Karpas-422 (cell line): ENCODE measurements at places on chromosomes 6 and 20.
A peak's percentile ranks its signal among the peaks of the same experiment; 100 is the strongest.

DNA sequence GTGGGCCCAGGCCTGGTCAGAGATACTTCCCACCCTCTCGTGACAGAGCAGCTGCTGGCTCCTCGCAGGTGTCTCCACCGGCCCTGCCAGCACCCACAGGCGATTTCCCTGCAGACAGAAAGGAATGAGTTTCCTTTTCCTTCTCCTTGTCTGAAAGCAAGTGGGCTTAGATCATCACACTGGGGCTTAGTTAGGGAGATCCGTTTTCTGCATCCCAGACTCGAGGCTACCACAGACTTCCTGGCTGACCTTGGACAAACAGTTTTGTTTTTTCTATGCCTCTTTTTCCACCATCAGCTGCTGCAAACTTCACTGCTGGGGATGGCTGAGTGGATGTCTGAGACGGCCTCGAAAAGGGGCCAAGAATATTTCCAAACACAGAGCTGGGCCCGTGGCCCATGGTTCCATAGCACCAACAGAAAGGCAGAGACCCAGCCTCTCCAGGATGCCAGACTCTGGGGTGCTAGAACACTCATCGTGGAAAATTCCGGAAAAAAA lies 86.5 kb downstream of the BANF2 start:
- no peak for DNase-seq

GRCh38 chr6:22580337-22580736 lies 11.0 kb downstream of the HDGFL1 start:
- DNase-seq, result no peak

GRCh38 chr20:42361402-42361970 lies 743.3 kb upstream of the CHD6 start:
- DNase-seq, result peak; percentile 75

DNA sequence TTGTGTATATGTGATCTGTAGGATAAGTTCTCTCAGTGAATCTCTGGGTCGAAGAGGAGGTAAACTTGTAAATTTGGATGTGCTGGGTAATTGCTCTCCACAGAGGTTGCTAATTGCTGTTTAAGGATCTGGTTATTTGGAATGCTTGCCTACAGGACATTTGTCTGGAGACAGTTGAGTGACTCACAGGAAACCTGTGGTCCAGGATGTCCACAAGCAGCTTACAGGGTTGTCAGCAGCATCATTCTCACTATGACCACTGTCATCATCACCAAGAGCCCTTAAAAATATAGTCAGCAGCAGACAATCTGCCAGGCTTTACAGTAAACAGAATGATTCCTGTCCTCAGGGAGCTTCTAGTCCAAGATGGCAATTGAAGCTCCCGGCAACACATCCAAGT lies 31.2 kb upstream of the KCNK5 start:
- no peak for DNase-seq

DNA sequence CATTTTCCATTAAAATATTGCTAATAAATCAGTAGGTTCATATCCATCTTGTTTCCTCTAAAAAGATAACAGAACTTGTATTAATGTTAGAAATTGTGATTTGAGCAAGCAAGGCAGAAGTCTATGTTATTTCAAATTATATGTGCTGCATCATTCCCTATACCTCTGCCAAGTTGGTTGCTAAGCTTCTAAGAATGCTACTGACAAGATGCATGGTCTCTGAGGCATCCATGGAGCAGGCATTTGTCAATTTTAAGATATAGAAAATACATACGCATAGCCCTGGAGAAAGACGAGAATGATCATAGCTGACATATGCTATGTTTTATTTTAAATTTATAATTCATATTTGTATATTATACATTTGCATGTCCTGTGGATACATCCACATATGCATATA lies 168.3 kb upstream of the THEMIS start:
- DNase-seq, result no peak

GRCh38 chr6:79544299-79544927 lies 7.2 kb upstream of the LCA5 start:
- DNase-seq, result no peak

- no peak for DNase-seq
Measured at GRCh38 chr20:16197696-16198095, 375.6 kb downstream of the KIF16B start.

GRCh38 chr20:34512266-34512954 lies 3.8 kb upstream of the DYNLRB1 start:
- DNase-seq, result no peak

- DNase-seq, result no peak
Measured at GRCh38 chr6:130882370-130882769, 55.2 kb downstream of the SMLR1 start.

DNA sequence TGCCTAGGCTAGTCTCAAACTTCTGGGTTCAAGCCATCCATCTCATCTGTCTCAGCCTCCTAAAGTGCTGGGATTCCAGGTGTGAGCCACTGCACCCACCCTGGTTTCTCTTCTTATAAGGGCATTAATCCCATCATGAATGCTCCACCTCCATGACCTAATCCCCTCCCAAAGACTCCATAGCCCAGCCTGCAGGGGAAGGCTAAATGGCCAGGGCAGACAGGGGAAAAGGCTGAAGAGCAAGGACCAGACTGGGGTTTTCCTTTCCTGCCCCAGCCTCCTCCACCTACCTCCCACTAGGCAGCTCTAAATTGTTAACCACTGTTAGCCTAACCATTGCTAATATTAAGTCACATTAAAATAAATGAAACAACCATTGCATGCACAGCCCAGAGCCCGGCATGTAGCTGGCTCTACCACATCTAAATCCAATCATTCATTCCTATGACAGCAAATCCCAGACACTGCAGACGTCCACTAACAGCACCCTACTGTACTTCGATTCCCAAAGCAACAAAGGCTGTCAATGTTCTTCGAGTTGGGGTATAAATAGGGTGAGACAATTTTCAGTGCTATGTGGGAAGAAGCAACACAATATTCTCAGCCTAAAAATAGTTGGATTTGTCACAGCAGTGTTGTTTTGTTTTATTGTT lies 243.2 kb upstream of the ARID1B start:
- no peak for DNase-seq

DNA sequence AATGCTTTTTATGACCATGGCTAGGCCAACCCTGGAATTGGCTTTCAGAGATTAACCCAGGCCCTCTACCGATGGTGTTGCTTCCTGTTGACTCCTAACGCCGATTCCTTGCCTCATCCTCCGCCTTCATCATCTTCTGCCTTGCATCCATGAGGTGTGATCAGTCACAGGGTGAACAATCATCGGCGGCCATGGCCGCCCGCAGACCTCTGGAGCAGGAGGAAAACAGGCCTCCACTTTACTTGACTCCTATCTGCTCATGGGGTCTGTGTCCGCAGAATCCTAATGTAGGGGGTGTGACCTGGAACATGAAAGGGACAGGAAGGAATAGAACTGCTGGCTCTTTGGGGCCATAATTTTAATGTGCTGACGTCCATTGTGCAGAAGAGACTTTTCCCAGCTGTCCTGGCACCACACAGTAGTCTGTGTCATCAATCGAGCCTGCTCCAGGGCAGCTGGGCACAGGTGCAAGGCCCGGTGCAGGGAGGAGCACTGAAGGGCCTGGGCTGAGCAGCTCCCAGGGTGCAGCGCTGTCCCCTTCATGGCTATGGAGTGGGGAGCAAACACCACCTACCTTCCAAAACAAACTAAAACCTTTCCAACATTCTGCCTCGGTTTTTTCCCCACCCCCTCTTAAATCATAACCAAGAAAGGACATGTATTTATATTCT lies 8.0 kb downstream of the SLC22A3 start:
- DNase-seq, result no peak

DNA sequence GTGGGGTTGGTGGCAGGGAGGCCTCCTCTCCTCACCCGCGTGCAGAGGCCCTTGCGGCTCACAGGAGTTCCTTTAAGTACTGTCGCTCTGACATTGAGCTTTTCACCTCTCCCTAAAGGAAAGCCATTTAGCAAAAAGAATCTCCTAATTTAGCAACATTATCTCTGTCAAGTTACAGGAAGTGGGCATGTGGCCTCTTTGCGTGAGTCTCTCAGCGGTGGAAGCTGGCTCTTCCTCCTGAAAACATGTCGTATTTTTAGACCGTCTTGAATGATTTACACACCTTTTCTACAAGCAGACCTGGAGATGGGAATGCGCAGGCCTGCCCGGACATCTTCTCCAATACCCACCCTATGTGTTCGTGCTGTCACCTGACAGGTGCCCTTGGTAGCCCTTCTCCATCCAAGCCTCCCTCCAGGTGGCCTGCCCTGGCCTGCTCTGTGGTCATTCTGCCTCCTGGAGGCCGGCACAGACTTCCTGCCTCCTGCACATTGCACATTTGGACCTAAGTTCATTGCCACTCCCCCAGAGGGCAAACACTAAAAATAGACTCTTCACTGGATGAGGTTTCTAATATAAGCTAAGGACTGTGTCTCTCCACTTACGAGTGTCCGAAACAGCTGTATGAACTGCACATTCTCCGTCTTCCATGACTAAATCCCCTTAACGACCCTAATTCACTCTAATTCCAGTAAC lies 18.5 kb upstream of the PHACTR3 start:
- no peak for DNase-seq

DNA sequence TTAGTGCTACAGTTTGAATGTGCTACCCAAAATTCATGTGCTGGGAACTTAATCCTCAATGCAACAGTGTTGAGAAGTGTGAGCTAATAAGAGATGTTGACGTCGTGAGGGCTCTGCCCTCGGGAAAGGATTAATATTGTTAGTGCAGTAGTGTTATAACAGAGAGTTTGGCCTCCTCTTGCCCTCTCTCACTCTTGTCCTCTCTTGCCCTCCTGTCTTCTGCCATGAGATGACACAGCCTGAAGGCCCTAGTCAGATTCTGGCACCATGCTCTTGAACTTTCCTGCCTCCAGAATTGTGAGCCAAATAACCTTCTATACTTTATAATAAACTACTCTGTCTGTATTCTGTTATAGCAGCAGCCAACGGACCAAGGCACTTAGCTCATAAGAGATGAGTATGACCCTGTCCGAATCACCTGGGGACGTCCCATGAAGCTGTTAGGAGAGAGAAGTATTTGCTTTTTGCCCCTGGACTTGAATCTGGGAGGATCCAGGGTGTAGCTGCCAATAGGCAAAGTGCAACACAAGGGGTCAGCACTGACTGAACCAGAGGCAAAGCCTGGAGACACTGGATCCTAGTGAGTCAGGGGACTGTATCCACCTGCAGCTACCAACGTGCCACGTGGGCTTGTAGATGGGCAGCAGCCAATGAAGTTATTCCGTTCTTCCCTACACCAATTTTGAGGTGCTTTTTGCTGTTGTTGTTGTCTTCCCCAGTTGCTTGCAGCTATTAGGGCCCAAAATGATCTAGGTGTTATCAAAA lies 233.7 kb downstream of the THBS2 start:
- DNase-seq, result no peak

DNA sequence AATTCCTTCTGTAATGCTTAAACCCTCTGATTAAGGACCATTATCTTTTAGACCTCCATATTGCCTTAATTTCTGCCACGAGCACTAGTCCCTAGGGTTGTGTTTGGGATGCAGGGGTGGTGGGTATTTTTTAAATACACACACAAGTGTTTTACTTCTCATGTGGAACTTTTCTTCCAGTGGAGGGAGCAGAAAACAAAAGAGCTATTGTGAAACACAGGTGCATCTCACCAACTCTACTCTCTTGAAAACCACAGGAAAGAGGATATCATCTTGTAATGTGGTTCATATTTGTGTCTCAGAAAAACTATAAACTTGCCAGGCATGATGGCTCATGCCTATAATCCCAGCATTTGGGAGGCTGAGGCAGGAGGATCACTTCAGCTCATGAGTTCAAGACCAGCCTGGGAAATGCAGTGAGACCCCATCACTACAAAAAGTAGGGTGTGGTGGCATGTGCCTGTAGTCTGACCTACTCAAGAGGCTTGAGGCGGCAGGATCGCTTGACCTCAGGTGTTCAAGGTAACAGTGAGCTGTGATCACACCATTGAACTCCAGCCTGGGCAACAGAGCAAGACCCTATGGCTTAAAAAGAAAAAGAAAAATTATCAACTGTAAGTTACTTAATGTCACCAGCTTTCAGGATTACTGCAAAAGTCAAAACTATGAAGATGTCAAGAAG lies 37.3 kb downstream of the MRS2 start:
- DNase-seq, result no peak

- DNase-seq, result no peak
Measured at GRCh38 chr6:20169119-20169557, 43.1 kb downstream of the MBOAT1 start.

DNA sequence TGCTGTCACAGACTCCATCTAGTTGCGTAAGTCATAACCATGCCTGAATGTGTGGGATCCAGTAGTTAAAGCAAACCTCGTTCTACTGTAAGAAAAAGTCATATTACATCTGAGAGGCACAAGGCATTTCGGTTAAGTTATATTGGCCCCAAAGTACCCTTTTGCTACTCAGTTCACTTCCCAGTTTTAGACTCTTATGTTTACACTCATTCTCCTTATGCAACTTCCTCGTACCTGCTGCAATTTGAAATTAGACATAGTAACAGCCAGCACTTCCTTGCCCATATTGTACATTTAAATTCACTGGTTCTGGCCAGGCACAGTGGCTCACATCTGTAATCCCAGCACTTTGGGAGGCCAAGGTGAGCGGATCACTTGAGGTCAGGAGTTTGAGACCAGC lies 37.0 kb downstream of the PEX7 start:
- DNase-seq, result no peak

- no peak for DNase-seq
Measured at GRCh38 chr6:7697820-7698623, 27.9 kb upstream of the BMP6 start.

DNA sequence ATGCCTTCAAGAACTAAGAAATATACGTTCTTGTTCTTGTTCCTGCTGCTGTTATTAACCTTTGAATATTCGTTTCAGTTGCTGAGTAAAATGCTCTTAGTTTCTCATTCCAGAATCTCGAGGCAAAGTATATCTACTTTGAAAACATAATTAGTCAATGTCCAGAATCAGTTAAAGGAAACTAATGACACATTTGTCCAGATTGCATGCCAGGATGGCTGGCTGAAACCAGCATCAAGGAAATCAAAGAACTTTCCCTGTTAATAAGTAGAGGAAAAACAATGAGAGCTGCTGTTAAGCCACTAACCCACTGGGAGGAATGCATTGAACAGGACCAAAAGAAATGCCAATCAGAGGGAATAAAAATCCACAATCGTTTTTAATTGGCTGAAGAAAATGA lies 196.9 kb downstream of the ALDH8A1 start:
- no peak for DNase-seq

DNA sequence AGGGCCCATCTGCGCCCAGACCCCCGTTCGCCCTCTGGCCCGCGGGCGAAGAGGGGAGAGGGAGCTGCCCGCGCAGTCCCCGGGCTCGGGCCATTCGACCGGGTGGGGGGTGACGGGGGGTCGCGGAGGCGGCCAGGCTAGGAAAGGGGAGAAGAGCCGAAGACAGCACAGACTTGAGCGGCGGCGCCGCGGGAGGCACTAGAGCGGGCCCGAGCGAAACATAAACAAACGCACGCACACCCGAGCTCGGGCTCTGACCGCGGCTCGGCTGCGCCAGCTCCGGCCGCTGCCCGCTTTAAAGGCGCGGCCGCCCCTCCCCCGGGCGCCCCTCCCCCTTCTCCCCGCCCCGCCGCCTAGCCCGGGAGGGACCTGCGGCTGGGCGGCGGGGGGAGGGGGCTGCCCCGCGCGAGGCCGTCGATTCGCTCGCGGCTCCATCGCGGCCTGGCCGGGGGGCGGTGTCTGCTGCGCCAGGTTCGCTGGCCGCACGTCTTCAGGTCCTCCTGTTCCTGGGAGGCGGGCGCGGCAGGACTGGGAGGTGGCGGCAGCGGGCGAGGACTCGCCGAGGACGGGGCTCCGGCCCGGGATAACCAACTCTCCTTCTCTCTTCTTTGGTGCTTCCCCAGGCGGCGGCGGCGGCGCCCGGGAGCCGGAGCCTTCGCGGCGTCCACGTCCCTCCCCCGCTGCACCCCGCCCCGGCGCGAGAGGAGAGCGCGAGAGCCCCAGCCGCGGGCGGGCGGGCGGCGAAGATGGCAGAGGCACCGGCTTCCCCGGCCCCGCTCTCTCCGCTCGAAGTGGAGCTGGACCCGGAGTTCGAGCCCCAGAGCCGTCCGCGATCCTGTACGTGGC lies at the start of gene FOXO3:
Gene FOXO3, plus strand, starts transcription at position 455 of the 846 bp plus-strand sequence. Its CDS starts 292 bp downstream, at position 747.
- no peak for DNase-seq
